ENCODE measurements at places on chromosomes 4 and X. TPM values are rescaled to one million over a fixed set of nuclear protein-coding genes. Genes with fewer than 3 reads are reported as not detected.

The GLRA2 gene
- total RNA-seq, result not detected

The MAML3 gene
- total RNA-seq, result 0.40 TPM

The ANXA3 gene
- 4.6 TPM for total RNA-seq

The REELD1 gene
- not detected for total RNA-seq

The GAGE1 gene
- not detected for total RNA-seq

GRCh38 chr4:48594180-48594579 lies 104.1 kb downstream of the ZAR1 start:
- H3K27ac ChIP-seq, result no peak overlapping the region
- H3K36me3 ChIP-seq, result peaks cover 10% of the 10 kb centered on the region
- peaks cover 7% of the 10 kb centered on the region for H3K4me1 ChIP-seq
- no peak for DNase-seq

GRCh38 chrX:9466736-9467135 lies 1.9 kb downstream of the TBL1X start:
- DNase-seq, result no peak
- H3K27ac ChIP-seq, result no peak overlapping the region
- H3K4me3 ChIP-seq, result peak overlapping the region; percentile 77
- peaks cover 36% of the 10 kb centered on the region for H3K4me1 ChIP-seq

- DNase-seq, result no peak
- no peaks in the 10 kb centered on the region for H3K4me1 ChIP-seq
- H3K27me3 ChIP-seq, result no peaks in the 10 kb centered on the region
- no peaks in the 10 kb centered on the region for H3K36me3 ChIP-seq
- no peak overlapping the region for H3K27ac ChIP-seq
These were observed 129.5 kb downstream of the GRID2 start for GRCh38 chr4:92433272-92433758.

DNA sequence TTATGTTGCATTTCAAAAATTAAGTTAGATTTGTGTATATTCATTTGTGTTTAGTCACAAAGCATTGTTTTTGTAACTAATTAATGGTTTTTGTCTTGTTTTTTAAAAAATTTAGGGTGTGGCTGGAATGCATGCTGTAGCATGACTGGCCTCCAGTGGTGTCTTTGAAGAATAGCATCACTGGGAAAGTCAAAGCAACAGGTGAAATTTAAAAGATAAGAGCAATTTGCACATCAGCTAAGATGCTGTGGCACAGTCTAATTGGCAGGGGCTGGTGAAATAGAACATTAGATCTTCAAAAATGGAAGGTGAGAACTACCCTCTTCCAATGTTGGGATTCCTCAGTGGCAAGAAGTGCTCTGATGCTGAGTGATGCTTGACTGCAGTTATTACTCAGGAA lies 45.3 kb downstream of the ANK2 start:
- H3K27me3 ChIP-seq, result no peaks in the 10 kb centered on the region
- no peak for DNase-seq
- no peaks in the 10 kb centered on the region for H3K4me1 ChIP-seq

- no peaks in the 10 kb centered on the region for H3K36me3 ChIP-seq
- no peaks in the 10 kb centered on the region for H3K27me3 ChIP-seq
- peak overlapping the region; percentile 79 for H3K4me3 ChIP-seq
- H3K27ac ChIP-seq, result peak overlapping the region; percentile 50
- peaks cover 7% of the 10 kb centered on the region for H3K4me1 ChIP-seq
- DNase-seq, result no peak
These were observed 756 bp upstream of the TAF9B start for GRCh38 chrX:78140206-78140605.

GRCh38 chr4:99803566-99804101 lies 13.0 kb upstream of the DAPP1 start:
- no peaks in the 10 kb centered on the region for H3K4me1 ChIP-seq
- no peak for DNase-seq
- peaks cover 19% of the 10 kb centered on the region for H3K27me3 ChIP-seq
- no peaks in the 10 kb centered on the region for H3K36me3 ChIP-seq

DNA sequence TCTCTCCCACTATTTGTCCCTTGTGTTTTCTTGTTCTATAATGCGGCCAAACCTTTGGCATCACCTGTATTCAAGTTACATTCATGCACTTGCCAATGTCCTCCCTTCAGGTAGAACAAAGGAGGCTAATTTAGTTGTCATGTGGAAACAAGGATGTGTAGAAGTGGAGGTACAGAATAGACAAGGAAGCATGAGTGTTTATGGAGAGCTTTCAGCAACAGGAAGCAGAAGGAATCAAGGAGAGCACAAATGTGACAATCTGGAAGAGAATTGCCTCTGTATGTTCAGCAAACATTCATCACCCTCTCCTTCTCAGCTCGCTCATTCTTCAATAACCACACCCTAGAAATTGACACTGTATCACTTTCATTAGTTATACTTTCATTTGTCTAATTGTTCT lies 103.4 kb downstream of the SLC7A11 start:
- H3K27ac ChIP-seq, result no peak overlapping the region
- no peak overlapping the region for H3K4me3 ChIP-seq
- H3K36me3 ChIP-seq, result peaks cover 4% of the 10 kb centered on the region
- no peaks in the 10 kb centered on the region for H3K27me3 ChIP-seq
- DNase-seq, result no peak

DNA sequence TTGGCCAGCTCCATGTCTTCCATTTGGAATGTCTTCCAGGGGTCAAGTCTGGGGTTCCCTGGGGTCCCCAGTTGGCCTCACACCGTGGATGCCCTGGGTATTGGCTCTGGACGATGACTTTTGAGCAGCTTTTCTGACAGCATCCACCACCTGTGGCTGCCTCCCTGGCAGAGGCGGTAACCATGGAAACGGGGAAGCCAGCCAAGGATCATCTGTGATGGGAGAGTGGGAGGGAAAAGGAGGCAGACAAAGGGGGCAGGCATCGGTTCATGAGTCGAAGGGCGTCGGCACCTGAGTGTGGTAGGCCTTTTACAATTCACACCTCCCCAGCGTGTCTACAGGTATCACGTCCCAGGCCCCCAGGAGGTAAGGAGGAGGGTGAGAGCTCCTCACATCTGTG lies 152.2 kb downstream of the ASMT start:
- no peak overlapping the region for H3K27ac ChIP-seq
- peaks cover 11% of the 10 kb centered on the region for H3K36me3 ChIP-seq
- no peak overlapping the region for H3K4me3 ChIP-seq
- peaks cover 10% of the 10 kb centered on the region for H3K4me1 ChIP-seq
- DNase-seq, result no peak
- no peaks in the 10 kb centered on the region for H3K27me3 ChIP-seq

DNA sequence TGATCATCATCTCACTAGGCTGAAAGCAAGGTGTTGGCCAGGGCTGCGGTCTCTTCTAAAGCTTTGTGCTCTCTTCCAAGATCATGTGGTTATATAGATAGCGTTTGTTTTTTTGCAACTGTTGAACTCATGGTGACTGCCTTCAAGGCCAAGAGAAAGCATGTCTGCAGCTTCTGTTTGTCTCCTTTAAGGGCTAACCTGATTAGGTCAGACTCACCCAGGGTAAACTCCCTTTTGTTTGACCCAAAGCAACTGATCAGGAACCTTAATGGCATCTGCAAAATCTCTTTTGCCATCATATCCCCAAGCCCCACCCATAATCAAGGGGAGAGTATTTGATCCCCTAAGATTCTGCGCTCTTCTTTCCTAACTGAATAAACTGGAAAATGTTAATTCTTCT lies 72.2 kb upstream of the ALG13 start:
- H3K36me3 ChIP-seq, result no peaks in the 10 kb centered on the region
- H3K27me3 ChIP-seq, result no peaks in the 10 kb centered on the region
- H3K27ac ChIP-seq, result no peak overlapping the region
- DNase-seq, result no peak

DNA sequence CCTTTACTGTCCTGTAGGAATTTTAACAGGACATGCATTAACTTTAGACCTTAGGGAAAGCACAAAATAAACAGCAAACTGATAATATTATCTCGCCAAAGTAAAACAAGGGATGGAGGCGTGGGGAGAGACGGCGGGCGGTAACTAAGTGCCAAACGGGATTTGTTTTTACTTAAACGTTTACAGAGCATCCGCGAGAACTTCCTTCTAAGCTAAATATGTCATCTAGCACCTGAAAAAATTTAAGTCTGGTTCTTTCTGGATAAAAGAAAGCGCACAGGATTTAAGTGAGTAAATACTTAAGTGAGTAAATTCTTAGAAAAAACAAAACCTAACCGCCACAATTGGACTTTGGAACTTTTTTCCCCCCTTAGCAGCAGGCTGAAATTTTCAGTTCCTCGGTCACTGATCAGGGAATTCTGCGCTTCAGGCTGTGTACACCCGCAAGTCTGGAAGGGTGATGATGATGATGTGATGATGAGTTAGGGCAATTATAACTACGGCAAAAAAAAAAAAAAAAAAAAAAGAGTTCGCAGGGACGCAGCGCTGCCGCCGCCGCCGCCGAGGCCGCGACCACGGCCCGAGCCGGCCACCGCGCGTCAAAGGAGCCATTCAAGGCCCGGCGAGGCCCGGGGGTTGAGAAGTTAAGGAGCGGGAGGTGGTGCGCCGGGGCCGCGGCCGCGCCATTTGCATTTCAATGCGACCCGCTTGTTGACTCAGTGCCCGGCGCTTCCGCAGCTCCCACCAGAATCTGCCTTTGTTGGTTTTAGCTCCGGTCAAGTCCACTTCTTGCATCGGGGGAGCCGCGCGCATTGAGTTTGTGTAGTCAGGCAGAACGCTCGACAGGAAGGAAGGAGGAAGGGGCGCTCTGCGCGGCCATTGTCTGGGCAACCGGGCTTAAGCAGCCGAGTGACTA lies 108.8 kb downstream of the SPRY1 start:
- DNase-seq, result no peak
- peaks cover 9% of the 10 kb centered on the region for H3K4me1 ChIP-seq
- peak overlapping the region; percentile 27 for H3K27ac ChIP-seq
- H3K27me3 ChIP-seq, result peaks cover 13% of the 10 kb centered on the region
- peak overlapping the region; percentile 83 for H3K4me3 ChIP-seq
